ENCODE measurements at places on chromosomes 2 and 18. TPM values are rescaled to one million over a fixed set of nuclear protein-coding genes. Genes with fewer than 3 reads are reported as not detected.
A peak's percentile ranks its signal among the peaks of the same experiment; 100 is the strongest.

GRCh38 chr2:149329489-149330126, 779 bp upstream of the LYPD6 start:
- no peaks in the 10 kb centered on the region for H3K4me1 ChIP-seq
- no peak overlapping the region for H3K27ac ChIP-seq
- H3K36me3 ChIP-seq = no peaks in the 10 kb centered on the region
- peak overlapping the region; percentile 87 for H3K4me3 ChIP-seq

DNA sequence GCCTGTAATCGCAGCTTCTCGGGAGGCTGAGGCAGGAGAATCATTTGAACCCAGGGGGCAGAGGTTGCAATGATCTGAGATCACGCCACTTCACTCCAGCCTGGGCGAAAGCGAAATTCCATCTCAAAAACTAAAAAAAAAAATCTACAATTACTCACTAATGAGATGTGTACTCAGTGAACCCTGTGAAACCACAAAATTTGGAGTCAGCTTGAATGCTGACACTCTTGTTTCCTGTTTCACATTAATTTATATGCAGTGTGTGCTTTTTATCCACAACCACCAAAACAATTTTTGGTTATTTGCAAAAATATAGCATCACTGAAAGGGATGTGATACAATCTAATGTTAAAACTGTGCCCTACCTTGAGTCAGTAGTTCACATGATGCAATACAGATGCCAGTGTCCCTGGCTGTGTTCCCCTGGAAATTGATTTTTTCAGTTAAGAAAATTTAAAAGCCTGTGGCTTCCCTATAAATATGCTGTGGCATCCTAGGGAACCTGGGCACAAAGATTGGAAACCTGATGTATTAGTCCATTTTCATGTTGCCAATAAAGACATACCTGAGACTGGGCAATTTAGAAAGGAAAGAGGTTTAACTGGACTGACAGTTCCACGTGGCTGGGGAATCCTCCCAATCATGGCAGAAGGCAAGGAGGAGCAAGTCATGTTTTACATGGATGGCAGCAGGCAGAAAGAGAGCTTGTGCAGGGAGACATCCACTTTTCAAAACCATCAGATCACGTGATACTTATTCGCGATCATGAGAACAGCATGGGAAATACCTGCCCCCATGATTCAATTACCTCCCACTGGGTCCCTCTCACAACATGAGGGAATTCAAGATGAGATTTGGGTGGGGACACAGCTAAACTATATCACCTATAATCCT, 337.5 kb upstream of the NT5C1B start:
- no peaks in the 10 kb centered on the region for H3K4me1 ChIP-seq
- H3K27me3 ChIP-seq = no peaks in the 10 kb centered on the region
- H3K4me3 ChIP-seq = no peak overlapping the region
- H3K27ac ChIP-seq = no peak overlapping the region

GRCh38 chr2:47490406-47490805, 87.5 kb downstream of the MSH2 start:
- H3K27ac ChIP-seq = no peak overlapping the region
- no peak for DNase-seq

- H3K4me3 ChIP-seq = no peak overlapping the region
- H3K36me3 ChIP-seq = no peaks in the 10 kb centered on the region
- DNase-seq = no peak
- H3K4me1 ChIP-seq = 0 out of 2 replicates have a peak, but pooled peaks cover 4% of the 10 kb centered on the region
Observed at GRCh38 chr18:46759890-46760289, 3.0 kb upstream of the ST8SIA5 start.

DNA sequence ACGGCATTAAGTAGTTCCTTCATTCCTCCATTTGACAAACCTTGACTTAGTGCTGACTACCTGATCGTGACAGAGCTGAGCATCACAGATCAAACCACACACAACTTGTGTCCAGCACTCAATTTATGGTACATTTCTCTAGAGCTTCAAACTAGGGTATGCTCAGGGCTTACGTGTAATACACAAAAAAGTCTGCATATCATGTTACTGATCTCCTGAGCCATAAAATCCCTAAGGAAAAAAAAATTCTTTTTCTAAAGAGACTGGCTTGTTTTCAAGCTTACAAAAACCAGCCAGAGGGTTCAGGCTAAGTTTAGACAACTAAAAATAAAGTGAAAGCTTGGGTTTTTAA, 88.0 kb upstream of the ALKAL2 start:
- no peak overlapping the region for H3K4me3 ChIP-seq
- no peaks in the 10 kb centered on the region for H3K4me1 ChIP-seq
- no peaks in the 10 kb centered on the region for H3K27me3 ChIP-seq
- no peaks in the 10 kb centered on the region for H3K36me3 ChIP-seq

GRCh38 chr18:5196253-5197031, 615 bp downstream of the AKAIN1 start:
- peak overlapping the region; percentile 70 for H3K4me3 ChIP-seq
- H3K4me1 ChIP-seq = no peaks in the 10 kb centered on the region
- H3K27me3 ChIP-seq = peaks cover 27% of the 10 kb centered on the region
- no peaks in the 10 kb centered on the region for H3K36me3 ChIP-seq

GRCh38 chr2:199439542-199439941, 18.2 kb downstream of the SATB2 start:
- H3K27me3 ChIP-seq = no peaks in the 10 kb centered on the region
- no peak overlapping the region for H3K4me3 ChIP-seq
- DNase-seq = no peak
- H3K27ac ChIP-seq = no peak overlapping the region
- H3K36me3 ChIP-seq = no peaks in the 10 kb centered on the region
- no peaks in the 10 kb centered on the region for H3K4me1 ChIP-seq

DNA sequence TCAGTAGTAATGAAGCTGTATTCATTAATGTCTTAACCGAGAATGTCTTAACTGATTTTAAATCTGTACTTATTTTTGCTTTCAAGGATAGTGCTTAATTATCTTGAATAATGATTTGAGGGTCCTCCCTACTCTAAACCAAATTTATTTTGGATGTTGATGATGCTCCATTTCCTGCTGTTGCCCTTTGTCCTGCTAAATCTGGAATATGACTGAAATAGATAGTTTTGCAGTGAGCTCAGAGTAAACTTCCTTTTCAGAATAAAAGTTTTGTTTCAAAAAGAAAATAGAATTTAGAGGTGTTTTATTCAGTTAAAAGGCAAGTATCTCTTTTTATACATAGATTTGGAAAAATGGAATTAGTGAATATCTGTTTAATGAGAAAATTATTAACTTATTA, 8.1 kb downstream of the NBEAL1 start:
- no peaks in the 10 kb centered on the region for H3K36me3 ChIP-seq
- H3K27ac ChIP-seq = no peak overlapping the region
- no peaks in the 10 kb centered on the region for H3K27me3 ChIP-seq
- no peaks in the 10 kb centered on the region for H3K4me1 ChIP-seq
- no peak overlapping the region for H3K4me3 ChIP-seq
- DNase-seq = no peak

DNA sequence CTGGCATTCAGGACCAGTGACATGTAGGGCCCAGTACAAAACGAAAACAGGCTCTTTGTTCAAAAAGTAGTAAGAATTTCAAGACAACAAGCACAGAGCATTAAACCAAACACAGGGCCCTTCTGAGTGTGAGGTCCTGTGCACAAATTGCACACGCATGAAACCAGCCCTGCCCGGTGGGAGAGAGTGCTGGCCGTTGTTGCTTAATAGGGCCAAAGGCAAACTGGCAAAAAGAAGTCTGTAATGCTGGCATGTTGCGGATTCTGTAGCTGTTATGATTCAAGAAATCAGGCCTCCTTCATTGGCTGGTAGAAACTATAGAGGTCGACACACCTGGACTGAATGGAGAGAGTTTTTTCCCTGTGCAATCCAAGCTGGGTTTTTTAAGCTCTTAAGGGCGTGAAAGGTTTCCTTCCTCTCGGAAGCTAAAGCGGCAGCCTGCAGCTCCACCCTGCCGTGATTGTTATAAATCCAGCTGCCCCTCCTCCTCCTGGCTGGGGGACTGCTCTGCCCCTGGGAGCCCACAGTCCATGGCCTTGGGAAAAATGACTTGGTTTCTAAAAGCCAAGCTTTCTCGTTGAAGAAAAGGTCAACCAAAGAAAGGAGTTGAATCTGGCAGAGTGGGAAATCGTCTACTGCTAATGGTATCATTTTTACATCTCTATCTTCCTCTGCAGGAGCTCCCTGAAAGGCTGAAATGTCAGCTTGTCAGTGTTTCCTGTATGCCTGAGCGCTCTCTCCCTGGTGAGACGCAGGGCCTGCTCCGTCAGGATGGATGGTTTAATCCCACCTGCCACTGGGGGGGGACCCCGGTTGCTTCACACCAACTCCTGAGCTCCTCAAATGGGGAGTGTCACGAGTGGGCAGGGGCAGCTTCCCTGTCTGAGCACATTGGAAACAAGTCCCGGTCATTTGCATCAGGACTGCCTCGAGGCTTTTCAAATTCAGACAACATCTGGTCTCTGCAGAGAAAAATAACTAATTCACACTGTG, 143.6 kb downstream of the ALPK2 start:
- peak overlapping the region; percentile 35 for H3K4me3 ChIP-seq
- H3K27ac ChIP-seq = no peak overlapping the region
- no peaks in the 10 kb centered on the region for H3K27me3 ChIP-seq
- peak; percentile 54 for DNase-seq
- peaks cover 5% of the 10 kb centered on the region for H3K4me1 ChIP-seq

DNA sequence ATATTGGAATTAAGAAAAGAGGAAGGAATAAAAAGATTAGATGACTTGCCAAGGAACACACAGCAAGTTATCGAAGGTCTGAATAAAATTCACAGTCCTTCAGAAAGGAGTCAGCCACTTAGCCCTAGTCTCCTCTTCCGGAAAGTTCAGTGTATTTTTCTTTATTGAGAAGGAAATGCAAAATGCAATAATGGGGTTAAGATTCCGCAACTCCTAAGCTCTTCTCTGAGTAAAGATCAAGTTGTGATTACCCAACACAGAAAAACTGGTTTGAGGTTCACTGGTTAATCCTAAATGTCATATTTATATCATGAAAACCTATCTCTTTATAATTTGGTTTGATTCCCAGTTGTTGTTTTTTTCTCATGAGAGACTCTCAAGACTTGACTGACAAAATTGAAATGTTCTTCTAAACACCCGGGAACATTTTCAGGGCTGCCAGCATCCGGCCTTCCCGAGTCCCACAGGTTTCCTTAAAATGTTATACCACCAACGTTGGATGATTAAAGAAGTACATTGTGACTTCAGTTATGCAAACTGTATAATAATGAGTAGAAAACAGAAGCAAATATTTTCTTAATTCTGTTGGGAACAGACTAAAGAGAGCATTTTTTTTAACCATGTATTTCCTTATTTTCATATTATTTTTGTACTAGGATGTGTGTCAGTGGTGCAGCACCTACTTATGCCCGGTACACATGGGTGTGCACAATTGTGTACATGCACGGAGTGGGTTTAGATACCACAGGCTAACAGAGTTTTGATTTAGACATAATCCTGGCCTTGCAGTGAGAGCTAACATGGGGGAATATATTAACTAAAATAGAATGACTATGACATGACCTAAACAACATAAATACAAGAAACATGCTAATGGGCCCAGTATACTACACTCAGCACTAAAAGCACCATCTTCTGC, 100.2 kb downstream of the STK39 start:
- no peak overlapping the region for H3K4me3 ChIP-seq
- DNase-seq = no peak

DNA sequence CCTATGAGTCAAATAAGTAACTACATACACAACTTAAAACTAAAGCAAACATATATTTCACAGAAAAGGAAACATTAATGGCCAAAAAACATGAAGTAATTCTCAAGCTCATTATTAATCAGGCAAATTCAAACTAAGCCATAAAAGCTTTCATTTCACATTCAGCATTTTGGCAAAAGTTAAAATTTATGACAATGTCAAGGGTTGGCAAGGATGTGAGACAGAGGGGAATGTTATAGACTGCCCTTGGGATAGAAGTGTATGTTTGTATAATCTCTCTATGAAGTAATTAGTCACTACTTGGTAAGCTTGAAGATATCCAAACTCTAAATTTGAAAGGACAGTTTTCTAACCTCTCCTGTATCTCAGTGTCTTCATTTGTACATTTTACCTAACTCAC, 539.4 kb downstream of the RIT2 start:
- H3K27ac ChIP-seq = no peak overlapping the region
- H3K4me1 ChIP-seq = no peaks in the 10 kb centered on the region
- H3K27me3 ChIP-seq = no peaks in the 10 kb centered on the region
- no peak for DNase-seq
- no peaks in the 10 kb centered on the region for H3K36me3 ChIP-seq

DNA sequence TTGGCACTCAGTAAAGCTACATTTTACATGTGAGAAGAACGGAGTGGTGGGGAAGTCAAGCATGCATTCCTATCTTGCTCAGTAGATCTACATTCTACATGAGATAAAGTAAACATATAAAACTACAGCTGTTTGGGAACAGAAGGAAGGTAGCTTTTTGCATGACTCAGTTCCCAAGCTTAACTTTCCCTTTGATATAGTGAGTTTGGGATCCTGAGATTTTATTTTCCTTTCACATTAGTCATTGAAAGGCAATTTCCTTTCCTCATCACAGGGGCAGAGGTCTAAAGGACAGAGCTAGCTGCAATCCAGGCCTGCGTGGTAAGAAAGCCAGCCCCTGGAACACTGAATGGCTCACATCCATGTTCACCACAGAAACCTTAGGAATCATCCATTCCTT, 257.2 kb downstream of the SRBD1 start:
- no peak overlapping the region for H3K27ac ChIP-seq
- no peak for DNase-seq
- no peaks in the 10 kb centered on the region for H3K4me1 ChIP-seq
- no peak overlapping the region for H3K4me3 ChIP-seq
- no peaks in the 10 kb centered on the region for H3K27me3 ChIP-seq

DNA sequence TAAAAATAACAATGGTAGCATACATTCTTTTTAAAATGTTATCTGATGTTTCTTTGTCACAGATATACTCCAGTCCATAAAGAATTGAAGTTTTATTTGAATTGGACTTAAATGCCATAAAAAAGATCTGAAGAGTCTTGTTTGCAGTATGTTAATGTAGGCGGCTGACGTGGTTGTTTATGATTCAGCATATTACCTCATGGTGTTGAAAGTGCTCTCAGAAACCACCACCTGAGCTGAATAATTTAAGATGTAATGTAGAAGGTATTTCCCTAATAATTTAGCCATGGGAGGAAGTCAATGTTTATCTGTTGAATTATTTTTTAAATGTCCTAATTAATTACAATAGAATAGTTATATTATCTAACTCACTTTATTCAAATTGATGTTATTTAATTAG, 58.6 kb upstream of the CHN1 start:
- no peak overlapping the region for H3K27ac ChIP-seq
- no peak overlapping the region for H3K4me3 ChIP-seq
- no peaks in the 10 kb centered on the region for H3K27me3 ChIP-seq
- no peaks in the 10 kb centered on the region for H3K4me1 ChIP-seq

DNA sequence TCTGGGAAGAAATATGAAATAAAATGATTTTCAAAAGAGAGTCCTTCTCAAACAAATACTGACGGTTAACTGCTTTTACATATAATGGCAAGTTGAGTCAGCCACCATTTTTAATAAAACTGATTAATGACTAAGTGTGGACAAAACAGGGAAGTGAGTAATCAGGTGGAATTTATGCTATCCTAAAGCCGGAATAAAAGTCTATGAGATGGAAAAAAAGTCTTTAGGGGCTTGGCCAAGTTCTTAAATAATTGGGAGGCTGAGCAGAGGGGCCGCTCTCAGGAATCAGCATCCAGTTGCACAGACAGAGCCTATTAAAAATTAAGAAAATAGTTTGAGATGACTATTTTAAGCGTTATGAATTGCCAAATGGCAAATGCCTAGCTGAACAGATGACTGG, 58.6 kb upstream of the AFF3 start:
- H3K27me3 ChIP-seq = no peaks in the 10 kb centered on the region
- H3K4me1 ChIP-seq = peaks cover 2% of the 10 kb centered on the region
- DNase-seq = no peak

Gene SERPINB5
- 0.20 TPM for total RNA-seq

Gene SLC23A3
- total RNA-seq = 1.2 TPM

Gene SCYGR7
- not detected for total RNA-seq

Gene SPC25
- total RNA-seq = 28.5 TPM

Measured in H9 (cell line).